Posterior vena cava (tissue), 2 donors: ENCODE measurements at places on chromosomes 5 and 9. TPM values are rescaled to one million over a fixed set of nuclear protein-coding genes. Genes with fewer than 3 reads are reported as not detected.

DNA sequence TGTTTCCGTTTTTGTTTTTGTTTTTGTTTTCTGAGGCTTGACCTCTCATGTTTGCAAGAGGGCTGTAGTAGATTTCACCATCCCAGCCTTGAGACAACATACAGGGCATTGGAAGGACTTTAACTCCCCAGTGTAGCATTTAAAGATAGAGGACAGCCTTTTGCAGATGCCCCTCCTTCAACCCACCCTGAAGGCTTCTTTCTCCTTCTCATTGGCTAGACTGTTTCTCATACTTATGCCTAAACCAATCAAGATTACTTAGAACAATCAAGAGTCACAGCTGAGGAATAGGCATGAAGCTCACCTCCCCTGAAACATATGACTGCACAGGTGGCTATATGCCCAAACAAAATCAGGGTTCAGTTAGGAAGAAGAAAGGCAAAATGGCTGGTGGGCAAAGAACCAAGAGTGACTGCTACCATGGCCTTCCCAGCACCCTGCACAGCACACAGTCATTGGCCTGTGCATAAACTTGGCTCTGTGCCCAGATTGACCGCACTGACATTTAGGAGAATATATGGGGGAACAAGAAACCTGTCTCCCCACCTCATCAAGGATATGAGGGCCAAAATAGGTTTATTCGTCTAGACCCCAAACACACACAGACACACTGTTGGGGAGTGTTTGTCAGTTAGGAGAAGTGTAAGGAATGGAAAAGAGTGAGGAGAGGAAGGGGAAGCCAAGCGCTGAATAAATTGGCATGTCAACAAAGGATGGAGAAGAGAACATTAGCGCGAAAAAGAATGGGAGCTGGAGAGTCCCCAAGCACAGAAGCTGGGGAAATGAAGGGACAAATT is 137.3 kb upstream of the RANBP3L start:
- no peak for DNase-seq

- no peak for DNase-seq
Observed at GRCh38 chr5:173729079-173729765, 112.8 kb upstream of the BOD1 start.

- DNase-seq: no peak
Observed at GRCh38 chr5:157602505-157602904, 26.9 kb upstream of the ADAM19 start.

- peak; percentile 65 for DNase-seq
Observed at GRCh38 chr9:121302341-121302740, 34.4 kb downstream of the GSN start.

GRCh38 chr9:76531231-76531780 is 72.3 kb downstream of the GCNT1 start:
- no peak for DNase-seq

- no peak for DNase-seq
Observed at GRCh38 chr9:13411791-13412190, 132.3 kb upstream of the MPDZ start.

GRCh38 chr9:113712053-113712452 is 164.1 kb upstream of the ZNF618 start:
- no peak for DNase-seq

GRCh38 chr5:59254055-59254687 is 639.4 kb downstream of the PDE4D start:
- DNase-seq: no peak

DNA sequence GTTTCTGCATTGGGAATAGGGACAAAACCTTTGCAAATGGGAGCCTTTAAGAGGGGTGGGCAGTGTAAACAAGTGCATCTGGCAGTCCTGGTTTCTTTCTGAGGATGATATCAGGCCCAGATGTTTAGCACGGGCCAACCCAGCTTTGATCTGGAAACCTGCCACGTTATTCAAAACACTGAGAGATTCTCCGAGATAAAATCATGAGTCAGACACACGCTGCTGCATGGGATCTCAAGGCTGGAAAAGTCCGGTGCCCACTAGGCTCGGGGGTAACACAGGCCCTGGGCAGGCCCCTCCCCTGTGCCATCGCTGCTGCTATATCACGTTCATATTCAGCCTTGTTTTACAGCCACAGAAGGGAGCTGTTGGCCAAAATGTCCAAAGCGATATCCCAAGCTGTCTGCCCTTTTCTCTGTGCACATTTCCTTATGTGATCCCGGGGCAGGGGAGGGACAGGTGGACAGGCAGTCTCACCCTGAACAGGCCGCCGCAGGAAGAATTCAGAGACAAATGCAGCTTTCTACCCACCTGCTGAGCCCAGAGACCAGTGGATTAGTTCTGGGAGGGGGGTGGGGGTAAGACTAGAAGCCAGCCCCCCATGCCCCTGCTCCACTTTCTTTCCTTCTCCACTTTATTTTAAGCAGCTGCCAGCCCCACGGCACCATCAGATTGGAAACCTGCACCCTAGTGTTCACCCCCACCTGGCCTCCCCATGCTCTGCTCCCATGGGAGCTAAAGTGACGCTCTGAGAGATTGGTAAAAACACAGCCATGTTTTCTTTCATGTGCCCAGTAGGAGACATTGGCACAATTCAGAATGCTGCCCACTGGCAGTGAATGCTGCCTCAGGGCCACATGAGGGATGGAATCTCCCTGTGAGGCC is 63.1 kb downstream of the TMOD1 start:
- DNase-seq: peak; percentile 82

DNA sequence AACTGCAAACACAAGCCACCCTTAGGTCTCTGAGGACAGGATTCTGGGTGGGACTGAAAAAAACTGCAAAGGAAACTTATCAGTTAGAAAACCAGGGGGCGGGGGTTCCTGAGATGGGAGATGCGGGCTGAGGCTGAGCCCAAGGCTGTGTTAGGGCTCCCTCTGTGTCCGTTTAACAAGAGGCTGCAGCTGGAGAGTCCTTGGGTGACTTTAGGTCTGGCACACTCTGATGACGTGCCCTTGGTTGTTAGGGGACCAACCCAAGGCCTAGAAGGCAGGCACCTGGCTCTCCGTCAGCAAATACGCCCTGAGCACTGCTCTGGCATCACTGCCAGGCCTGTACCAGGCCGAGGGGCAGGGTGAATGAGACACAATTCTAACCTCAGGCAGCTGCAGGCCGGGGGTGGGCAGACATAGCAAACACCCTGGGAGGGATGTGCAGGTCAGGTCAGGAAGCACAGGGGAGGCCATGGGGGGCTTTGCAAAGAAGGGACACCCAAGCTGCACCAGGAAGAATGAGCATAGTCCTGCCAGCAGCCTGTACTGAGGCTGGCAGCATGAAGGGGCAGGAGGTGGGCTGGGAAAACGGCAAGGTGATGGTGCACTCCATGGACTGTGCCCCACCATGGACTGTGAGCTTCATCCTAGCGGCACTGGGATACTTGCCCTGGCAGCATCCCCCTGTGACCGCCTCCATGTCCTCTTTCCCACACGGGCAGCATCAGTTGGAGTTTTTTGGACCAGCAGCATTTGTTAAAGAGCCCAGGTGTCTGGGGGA is 137.9 kb downstream of the GABBR2 start:
- no peak for DNase-seq

GRCh38 chr5:71782393-71782770 is 63.3 kb downstream of the CARTPT start:
- DNase-seq: no peak

DNA sequence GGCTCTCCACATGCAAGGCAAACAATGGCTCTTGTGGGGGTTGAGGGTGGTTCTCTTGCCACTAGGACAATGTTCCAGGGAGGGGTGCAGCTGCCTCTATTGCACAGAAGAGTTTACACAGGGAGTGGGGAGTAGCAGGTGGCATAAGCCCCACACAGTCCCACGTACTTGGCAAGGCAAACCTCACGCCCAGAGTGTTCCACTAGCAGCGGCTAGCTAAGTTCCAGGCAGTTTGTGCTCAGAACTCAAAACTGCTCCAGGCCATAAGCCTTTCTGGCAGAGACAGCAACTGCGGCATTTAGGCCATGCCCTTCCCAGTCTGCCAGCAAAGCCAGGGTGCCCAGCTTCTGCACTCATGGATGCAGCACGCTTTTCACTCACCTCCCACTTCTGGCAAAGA is 29.0 kb upstream of the BTNL3 start:
- no peak for DNase-seq

GRCh38 chr9:37968228-37968701 is 64.3 kb upstream of the SLC25A51 start:
- peak; percentile 84 for DNase-seq

GRCh38 chr5:115602591-115603125 is 379 bp upstream of the TICAM2 start:
- DNase-seq: no peak

DNA sequence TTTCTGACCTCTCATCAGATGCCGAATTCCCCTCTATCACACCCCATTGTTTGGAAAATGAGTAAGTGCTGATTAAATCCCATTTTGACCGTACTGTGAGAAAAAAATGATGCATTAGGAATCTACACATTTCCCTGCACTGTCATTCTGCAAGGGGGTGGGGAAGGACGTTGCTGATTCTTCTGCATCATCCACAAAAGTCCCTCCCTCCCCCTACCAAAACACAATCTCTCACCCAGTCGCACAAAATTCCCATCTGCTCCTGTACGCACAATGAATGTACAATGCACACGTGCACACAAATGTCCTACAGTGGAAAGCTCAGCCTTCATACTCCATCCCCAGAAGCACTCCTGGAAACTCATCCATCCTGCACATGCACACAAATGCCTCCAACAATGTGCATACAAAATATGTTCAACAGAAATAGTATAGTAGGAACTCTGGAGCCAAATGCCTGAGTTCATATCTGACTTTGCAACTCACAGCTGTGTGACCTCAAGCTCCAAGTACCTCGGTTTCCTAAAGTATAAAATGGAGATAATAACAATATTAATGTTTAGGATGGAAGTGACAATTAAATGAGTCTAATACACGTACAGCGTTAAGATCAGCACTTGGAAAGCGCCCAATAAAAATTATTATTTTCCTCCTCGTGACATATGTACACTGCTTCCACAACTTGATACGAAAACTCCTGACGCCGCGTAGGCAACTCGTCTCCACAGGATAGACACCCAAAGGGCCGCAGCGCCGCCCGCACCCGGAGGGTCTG is 809 bp downstream of the TNIP1 start:
- no peak for DNase-seq

- DNase-seq: peak; percentile 71
Observed at GRCh38 chr5:640461-641330, 28.6 kb downstream of the CEP72 start.

DNA sequence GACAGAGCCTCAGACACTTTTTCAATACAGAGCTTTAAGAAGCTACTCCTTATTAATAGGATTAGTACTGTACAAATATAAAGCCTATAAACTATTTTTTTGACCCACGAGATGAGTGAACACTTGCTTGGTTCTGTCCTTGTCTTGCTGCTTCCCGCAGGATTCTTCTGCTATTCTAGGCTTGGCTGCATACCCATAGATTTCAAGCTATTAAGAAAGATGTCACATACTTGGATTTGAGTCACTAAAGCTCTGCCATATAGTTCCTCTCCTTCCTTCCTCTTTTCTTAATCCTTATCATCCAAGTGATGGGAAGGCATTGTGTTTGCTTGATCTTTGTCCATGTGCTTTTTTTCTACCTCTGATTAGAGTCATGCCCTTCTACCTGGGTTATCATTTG is 361.2 kb upstream of the TRPC7 start:
- DNase-seq: no peak

Gene LRRC19
- not detected for total RNA-seq

Gene PDE8B
- 7.7 TPM for total RNA-seq

Gene FOXD4
- total RNA-seq: 0.24 TPM

Gene ANKRD18A
- 0.14 TPM for total RNA-seq

Gene SLC6A18
- total RNA-seq: not detected

Gene OR1L4
- total RNA-seq: not detected

Gene NSA2
- 54.8 TPM for total RNA-seq

Gene IFNK
- total RNA-seq: not detected

Gene ANKS6
- total RNA-seq: 18.6 TPM

Gene HMCN2
- total RNA-seq: 224 TPM

Gene PDGFRB
- 251 TPM for total RNA-seq
